ENCODE measurements at places on chromosomes 3 and 15.
A peak's percentile ranks its signal among the peaks of the same experiment; 100 is the strongest.

DNA sequence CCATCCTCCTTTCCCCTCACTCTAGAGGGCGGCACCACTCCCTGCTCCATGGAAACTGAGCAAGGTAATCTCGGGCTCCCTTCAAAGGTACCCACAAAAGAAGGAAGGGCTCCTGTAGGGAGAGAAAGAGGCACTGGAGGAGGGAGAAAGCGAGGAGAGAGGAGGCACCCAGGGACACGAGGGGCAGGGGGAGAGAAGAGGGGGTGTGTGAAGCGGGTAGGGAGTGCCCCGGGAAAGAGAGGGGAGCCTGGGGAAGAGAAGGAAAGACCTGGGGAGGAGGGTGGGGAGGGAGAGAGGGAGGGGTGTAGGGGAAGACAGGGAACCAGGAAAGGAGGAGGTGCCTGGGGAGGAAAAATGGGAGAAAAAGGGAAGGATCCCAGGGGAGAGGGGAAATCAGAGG lies 523 bp downstream of the VILL start:
- no peak for DNase-seq

GRCh38 chr3:151460774-151461450 lies at the start of gene IGSF10:
TSS of gene IGSF10 (minus strand) at chr3:151461061. CDS start at chr3:151458709, 2,352 bp downstream.
- no peak for DNase-seq

GRCh38 chr3:64078966-64079365 lies 55.7 kb upstream of the PSMD6 start:
- no peak for DNase-seq

GRCh38 chr3:57556459-57557084 lies 498 bp downstream of the PDE12 start:
- DNase-seq: peak; percentile 24

- DNase-seq: no peak
These were observed 591.1 kb downstream of the GBE1 start for GRCh38 chr3:81170298-81170697.

- DNase-seq: no peak
These were observed 24.3 kb downstream of the LRRC2 start for GRCh38 chr3:46541835-46542234.
